Panc1 (cell line): ENCODE measurements at places on chromosomes 13 and 19. TPM values are rescaled to one million over a fixed set of nuclear protein-coding genes. Genes with fewer than 3 reads are reported as not detected.

GRCh38 chr13:113817860-113818691, 45.8 kb downstream of the GAS6 start:
- no peak overlapping the region for H3K4me3 ChIP-seq
- no peaks in the 10 kb centered on the region for H3K27me3 ChIP-seq
- peaks cover 24% of the 10 kb centered on the region for H3K4me1 ChIP-seq
- peaks cover 3% of the 10 kb centered on the region; the same call in 1 of the 2 replicates for H3K36me3 ChIP-seq

Gene ZNF667
- not detected for total RNA-seq

DNA sequence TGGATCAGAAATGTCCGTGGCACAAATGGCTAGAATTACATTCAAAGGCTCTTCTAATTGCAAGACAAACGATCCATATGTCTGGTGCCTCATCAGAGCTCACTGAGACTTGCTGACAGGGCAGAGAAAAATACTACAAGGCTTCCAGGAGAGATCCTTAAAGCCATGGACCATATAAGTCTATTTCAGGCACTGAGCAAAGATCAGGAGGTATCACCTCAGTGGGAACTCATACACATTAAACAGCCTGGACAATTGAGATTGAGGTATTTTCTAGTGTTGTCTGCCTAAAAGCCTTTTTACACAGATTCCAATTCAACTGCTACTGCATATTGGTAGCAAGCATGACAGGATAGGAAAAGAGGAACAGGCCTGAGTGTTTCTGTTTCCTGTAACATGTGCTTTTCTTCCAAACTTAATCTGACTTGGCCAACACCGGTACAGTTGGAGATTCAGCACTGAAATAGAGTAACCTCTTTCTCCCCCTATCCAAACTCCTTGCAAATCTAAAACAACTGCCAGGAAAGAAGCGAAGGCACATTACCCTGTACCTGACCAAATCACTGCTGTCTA, 65.9 kb downstream of the SERP2 start:
- no peak overlapping the region for H3K27ac ChIP-seq
- H3K4me3 ChIP-seq: no peak overlapping the region
- H3K27me3 ChIP-seq: no peaks in the 10 kb centered on the region

Gene GPR183
- 0.15 TPM for total RNA-seq

Gene WDR87
- not detected for total RNA-seq
